ENCODE measurements at places on chromosomes 4 and X.

DNA sequence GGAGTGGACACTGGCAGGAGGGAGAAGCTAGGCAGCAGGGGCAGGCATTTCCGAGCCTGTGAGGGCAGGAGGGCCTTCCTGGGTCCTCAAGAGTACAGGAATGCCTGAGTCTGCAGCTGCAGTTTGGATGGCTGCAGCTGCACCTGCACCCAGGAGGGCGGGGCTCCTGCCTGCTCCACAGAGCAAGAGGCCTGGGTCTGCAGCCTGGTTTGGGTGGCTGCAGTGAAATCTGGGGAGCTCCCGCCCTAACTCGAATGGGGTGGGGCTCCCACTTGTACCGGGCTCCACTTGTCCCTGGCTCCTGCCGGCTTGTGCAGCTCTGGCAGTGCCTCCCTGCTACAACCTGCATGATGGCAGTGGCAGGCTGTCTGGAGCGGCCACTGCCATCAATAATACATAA is 436.0 kb downstream of the ARHGAP24 start:
- no peak for DNase-seq

- DNase-seq, result no peak
Observed at GRCh38 chr4:164906368-164906767, 29.4 kb downstream of the APELA start.

DNA sequence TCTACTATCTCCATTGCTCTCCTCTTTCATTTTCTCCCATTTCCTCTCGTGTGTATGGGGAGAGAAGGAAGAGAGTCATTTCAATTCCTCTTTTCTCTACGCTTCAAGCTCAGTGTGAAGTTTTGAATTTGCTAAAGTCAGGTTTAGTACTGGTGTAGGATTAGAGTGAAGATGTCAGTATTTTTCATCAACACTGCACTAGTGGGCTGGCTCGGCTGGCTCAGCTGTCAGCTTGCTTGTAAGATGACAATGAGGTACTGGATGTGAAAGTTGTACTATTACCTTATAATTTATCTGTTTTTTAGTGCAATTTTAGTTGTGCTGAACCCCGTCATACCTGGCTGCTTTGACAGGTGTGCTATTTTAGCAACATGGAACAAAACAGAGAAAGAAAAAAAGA is 2.1 kb upstream of the SH2D1A start:
- no peak for DNase-seq

DNA sequence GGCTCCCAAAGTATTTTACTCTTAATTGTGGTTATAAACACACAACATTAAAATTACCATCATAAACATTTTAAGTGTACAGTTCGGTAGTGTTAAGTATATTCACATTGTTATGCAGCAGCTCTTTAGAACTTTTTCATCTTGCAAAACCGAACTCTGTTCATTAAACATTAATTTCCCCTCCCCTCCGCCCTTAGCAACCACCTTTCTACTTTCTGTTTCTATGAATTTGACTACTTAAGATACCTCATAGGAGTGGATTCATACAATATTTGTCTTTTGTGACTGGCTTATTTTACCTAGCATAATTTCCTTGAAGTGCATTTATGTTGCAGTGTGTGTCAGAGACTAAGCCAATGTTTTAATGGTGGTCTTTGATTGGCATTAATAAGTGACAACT is 32.6 kb downstream of the IL13RA1 start:
- no peak for DNase-seq

DNA sequence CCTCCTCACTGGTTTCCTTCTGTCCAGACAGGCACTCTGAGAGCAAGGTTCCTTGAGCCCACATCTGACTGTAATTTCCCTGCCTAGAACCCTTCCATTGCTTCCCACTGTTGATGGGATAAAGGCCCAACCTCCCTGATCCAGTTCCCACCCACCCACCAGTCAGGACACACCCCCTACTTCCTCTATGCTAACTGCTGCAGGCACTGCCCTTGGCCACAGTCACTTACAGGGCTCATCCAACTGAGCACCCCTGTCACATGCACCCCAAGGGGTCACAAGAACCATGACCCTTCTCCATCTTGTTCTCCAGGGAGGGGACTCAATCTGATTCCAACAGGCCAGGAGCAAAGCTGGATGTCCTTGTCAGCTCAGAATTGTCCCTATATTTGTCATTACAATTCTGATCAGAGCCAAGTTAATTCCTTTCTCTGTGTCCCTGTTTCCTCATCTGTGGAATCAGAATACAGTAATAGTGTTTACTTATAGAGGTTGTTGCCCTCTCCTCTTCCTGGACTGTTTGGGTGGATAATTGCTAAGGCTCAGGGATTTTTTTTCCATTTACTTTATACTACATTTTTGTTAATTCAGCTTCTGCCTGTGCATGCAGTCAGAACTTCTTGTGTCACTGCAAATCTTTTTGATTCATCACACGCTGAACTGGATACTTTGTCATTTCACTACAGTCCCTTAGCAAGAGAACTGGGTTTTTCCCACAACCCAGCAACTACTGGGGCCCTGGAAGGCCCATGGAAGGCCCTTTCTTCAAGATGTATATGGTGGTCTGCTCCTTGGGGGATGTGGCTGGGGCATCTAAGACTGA is 105.6 kb upstream of the MAMLD1 start:
- DNase-seq, result no peak

GRCh38 chrX:64097891-64098290 is 107.6 kb downstream of the AMER1 start:
- DNase-seq, result no peak

GRCh38 chrX:65522739-65523372 is 11.7 kb downstream of the LAS1L start:
- no peak for DNase-seq

DNA sequence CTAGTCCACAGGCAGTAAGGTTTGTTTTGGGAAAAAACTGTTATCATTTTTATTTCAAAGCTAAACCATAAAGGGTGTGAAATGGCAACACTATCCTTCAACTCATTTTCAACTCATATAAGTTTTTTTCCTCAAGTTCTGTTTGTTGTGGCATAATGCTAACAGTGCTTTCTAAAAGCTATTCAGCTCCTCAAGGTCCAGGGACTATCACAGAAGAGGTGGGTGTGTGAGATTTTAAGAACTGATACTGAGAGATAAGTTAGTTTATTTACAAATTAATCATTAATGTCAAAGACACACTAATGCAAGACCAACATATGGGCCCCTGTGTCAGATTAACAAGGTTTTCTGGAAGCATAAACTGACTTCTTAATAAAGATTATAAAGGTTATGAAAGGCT is 11.8 kb downstream of the UGT2B15 start:
- DNase-seq, result no peak

DNA sequence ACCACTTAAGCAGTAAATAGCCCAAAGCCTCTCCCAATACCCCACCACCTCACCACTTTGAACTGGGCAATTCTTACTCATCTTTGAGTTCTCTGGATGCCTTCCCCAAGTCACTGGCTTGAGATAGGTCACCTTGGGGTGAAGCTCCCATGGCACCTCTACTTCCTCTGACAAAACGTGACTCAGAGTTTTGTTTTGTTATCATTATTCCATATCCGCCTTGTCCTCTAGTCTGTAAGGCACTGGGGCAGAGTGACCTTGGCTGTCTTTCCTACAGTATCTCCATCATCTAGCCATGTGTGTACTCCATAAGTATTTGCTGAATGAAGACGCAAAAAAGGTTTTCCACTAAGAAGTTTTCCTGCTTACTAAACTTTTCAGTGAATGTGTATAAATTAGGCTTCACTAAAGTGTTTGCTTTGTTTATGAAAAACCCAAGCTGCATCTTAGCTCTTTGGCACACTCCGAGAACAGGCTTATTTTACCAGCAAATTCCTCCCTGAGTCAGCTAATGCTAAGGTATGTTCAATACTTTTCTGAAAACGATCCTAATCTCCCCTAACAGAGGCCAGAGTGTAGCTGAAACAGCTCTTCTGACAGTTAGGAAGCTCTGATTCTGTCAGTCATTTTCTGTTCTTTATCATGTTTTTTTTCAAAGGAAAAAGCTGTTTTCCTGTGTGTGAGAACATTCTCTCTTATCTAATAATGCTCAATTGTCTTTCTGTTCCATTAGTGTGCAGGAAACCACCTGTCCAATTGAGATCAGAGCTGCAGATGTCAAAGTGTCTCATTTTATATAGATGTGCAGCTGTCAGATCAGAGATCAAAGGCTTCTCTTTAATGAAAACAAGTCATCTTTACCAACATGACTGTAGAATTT is 30.2 kb upstream of the TSPAN5 start:
- DNase-seq, result no peak

- no peak for DNase-seq
Observed at GRCh38 chr4:121819216-121819965, 4.3 kb downstream of the CCNA2 start.

DNA sequence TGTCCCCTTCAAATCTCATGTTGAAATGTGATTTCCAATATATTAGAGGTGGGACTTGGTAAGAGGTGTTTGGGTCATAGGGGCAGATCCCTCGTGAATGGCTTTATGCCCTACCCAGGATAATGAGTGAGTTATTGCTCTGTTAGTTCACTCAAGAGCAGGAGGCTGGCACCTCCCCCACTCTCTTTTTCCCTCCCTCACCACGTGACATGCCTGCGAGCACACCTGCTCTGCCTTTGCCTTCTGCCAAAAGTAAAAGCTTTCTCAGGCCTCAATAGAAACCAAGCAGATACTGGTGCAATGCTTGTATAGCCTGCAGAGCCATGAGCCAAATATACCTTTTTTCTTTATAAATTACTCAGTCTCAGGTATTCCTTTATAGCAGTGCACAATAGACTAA is 286.3 kb upstream of the UGT8 start:
- no peak for DNase-seq

GRCh38 chr4:84535901-84536300 is 36.8 kb upstream of the NKX6-1 start:
- no peak for DNase-seq

- DNase-seq, result no peak
Observed at GRCh38 chrX:53511322-53511721, 77.2 kb upstream of the HSD17B10 start.

- no peak for DNase-seq
Observed at GRCh38 chrX:101442085-101442484, 34.1 kb downstream of the HNRNPH2 start.

DNA sequence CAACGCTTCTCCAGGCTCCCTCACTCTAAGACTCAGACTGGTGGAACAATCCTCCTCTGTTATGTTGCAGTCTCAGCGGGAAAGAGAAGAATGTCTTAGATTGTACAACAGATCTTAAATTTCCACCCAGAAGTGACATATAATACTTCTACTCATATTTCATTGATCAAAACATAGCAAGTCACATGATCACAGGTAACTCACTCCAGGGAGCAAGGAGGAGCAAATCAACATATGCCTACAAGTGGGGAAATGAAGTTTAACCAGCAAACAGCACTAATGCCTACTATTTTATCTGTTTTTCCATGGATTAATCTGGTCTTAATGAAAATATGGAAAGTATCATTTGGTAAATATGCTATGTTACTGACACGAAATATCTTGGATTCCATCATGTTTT is 819.8 kb downstream of the CCSER1 start:
- DNase-seq, result no peak

DNA sequence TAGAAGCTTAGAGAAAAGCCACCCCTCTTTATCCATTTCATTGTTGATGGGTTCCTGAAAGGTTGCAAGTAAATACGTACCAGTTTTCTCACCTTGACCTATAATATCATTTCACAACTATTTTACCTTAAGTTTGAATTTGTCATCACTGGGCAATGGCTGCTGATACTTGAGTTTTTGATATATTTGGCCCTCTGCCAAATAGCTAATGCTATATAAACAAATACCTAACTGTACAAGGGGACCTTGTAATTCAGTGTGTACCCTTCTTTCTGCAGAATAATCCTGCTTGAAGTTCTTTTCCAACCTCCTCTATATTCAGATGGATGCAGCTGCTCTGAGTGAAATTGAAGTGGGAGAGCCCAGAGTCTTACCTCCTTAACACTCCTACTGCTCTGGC is 19.0 kb upstream of the GLUD2 start:
- DNase-seq, result no peak

DNA sequence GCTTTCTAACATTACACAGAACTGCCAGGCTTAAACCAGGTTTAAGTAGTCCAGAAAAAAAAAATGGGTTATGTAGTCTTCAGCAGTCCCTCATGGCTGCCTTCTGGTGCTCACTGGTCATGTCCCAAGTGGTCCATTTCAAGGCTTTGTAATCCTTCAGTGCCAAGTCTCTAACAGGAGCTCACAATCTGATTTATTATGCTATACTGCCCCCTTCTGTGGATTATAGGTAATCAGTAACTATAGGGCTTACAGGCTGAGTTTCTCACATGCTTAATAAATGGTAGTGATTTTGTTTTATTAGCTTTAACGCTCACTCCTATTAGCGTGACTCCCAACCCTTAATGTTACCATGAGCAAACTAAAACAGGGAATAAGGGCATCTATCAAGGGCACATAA is 92.5 kb upstream of the EDA2R start:
- no peak for DNase-seq

GRCh38 chrX:68571292-68571609 is 72.4 kb downstream of the YIPF6 start:
- DNase-seq, result no peak

GRCh38 chr4:21469438-21470300 is 478.9 kb downstream of the KCNIP4 start:
- no peak for DNase-seq

GRCh38 chr4:36358173-36358572 is 76.8 kb downstream of the DTHD1 start:
- no peak for DNase-seq

DNA sequence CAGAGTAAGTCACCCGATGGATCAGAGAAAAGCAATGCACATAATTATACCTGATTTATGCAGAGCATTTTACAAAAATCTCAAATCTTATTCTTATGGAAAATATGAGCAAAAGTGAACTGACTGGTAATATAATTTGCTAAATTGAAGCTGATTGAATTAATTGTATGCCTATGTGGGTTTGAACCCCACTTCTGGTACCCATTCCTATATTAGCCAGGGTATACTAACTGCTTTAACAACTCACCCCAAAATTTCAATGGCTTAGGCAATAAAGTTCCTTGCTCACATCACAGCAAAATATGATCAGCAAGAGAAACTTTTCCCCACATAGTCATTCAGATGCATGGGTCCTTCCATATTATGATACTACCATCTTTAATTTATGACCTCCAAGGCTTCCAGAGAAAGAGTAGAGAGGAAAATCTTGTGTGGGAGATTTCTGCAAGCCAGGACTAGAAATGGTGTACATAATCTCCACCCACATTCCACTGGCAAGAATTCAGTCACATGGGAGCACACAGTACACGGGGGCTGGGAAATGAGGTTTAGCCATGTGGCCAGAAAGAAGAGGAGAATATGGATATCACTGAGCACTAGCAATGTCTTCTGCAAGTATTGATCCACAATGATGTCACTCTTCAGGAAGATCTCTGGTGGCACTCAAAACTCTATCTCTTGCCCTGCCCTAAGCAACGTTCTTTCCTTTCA is 640.7 kb downstream of the BCOR start:
- DNase-seq, result no peak

- no peak for DNase-seq
Observed at GRCh38 chr4:183448436-183448835, 4.0 kb downstream of the CDKN2AIP start.

DNA sequence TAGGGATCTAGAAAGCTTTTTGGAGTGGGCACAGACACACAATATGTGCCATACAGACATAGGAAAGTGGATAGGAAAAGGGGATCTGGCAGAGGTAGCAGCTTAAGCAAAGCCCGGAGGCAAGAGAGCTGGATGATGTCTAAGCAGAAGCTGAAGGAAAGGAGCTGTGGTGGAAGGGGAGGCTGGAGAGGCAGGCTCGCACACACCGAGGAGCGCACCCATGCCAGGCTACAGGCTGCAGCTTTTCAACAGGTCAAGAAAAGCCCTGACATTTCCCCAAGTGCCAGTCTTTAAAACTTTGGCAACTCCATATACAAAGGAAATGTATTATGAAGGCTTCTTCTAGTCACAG is 67.4 kb downstream of the SOWAHB start:
- DNase-seq, result no peak

GRCh38 chrX:48512371-48512935 is 3.7 kb downstream of the PORCN start:
- DNase-seq, result no peak

Measured in stimulated activated CD4-positive, alpha-beta T cell treated with anti-CD3 and anti-CD28 coated beads, TNF-alpha, amount 100 ng/mL, for 48 hours (primary cell).